ENCODE measurements at places on chromosomes 5 and 9.
A peak's percentile ranks its signal among the peaks of the same experiment; 100 is the strongest.

GRCh38 chr5:144142139-144142823 is 28.2 kb downstream of the YIPF5 start:
- DNase-seq, result no peak

DNA sequence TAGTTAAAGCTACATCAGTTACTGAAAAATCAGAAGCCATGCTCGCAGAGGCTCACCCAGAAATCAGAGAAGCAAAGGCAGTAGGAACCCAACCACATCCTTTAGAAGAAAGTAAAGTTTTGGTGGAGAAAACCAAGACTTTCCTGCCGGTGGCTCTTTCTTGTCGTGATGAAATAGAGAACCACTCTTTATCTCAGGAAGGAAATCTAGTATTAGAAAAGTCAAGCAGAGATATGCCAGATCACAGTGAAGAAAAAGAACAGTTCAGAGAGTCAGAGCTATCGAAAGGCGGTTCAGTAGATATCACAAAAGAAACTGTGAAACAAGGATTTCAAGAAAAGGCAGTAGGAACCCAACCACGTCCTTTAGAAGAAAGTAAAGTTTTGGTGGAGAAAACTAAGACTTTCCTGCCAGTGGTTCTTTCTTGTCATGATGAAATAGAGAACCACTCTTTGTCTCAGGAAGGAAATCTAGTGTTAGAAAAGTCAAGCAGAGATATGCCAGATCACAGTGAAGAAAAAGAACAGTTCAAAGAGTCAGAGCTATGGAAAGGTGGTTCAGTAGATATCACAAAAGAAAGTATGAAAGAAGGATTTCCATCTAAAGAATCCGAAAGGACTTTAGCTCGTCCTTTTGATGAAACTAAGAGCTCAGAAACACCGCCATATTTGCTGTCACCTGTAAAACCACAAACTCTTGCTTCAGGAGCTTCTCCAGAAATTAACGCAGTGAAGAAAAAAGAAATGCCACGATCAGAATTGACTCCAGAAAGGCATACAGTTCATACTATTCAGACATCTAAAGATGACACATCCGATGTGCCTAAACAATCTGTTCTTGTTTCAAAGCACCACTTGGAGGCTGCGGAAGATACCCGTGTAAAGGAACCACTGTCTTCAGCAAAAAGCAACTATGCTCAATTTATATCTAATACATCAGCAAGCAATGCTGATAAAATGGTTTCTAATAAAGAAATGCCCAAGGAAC is 47.2 kb downstream of the CMYA5 start:
- no peak for DNase-seq

- peak; percentile 58 for DNase-seq
Observed at GRCh38 chr5:135456238-135457099, 4.3 kb upstream of the TIFAB start.

DNA sequence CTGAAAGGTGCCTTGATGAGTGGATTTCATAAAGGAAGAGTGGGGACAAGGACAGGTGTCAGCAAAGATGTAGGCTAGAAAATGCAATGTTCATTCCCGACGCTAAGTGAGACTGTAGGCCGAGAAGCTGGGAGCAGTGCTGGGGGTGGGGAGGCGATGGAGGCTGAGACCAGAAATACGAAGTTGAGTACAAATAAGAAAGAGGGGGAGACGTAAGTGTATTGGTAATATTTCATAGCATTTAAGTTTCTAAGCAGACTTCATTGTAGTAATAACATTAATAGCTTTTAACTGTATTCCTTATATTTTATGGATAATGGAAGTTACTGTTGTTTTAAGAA is 11.0 kb downstream of the TRIP13 start:
- no peak for DNase-seq

DNA sequence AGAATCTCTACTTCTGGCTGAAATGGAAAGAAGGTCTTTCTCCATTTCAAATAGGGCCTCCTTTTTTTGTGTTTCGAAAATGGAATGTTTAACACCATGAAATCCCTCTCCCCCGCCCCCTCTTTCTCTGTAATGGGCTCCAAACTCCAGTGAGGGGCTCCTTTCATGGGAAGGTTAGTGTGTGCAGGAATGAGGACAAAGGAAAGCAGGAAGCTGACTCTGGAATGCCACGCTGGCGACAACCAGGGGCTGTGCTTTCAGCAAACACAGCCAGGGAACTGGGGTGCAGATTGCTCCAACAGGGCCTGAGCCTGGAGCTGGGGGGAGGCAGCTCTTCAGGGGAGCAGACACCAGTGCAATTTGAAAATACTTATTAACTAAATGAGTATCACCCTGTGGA is 82.8 kb downstream of the CRB2 start:
- DNase-seq, result no peak

DNA sequence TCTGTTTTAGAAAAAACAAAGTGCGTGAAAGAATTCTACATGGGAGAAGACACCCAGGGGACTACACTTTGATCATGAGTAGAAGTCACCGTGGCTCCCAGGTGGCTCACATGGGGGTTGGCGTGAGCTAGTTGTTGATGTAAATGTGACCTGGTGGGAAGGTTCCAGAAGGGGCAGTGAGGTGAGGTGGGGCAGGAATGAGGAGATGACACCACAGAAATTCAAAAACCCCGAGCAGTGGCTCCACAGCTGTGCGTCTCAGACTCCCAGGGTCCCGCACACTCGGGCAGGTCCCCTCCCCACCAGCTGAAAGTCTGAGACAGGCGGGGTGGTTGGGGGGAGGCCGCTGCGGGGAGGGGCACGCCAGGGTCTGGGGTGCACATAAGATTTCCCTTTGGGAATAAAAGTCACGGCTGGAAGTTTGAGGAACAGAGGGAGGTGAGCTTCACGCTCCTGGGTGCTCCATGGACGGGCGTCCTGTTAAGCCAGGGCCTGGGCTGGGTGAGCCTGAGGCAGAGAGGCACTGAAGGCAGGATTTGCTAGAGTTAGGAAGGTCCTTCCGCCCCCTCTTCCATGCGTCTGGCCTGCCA is 29.9 kb downstream of the GLT6D1 start:
- no peak for DNase-seq

GRCh38 chr5:121963392-121963791 is 1.6 kb downstream of the SRFBP1 start:
- DNase-seq, result no peak
